ENCODE measurements at places on chromosomes 3 and 15. TPM values are rescaled to one million over a fixed set of nuclear protein-coding genes. Genes with fewer than 3 reads are reported as not detected.
A peak's percentile ranks its signal among the peaks of the same experiment; 100 is the strongest.

Gene NAA80
- total RNA-seq, result 8.8 TPM

Gene PRTG
- total RNA-seq, result 5.2 TPM

GRCh38 chr3:141994856-141995255 lies 118.4 kb downstream of the ATP1B3 start:
- H3K27me3 ChIP-seq, result no peaks in the 10 kb centered on the region
- no peak overlapping the region for H3K27ac ChIP-seq
- H3K4me3 ChIP-seq, result no peak overlapping the region
- no peaks in the 10 kb centered on the region for H3K36me3 ChIP-seq
- DNase-seq, result no peak

- no peak for DNase-seq
- H3K27ac ChIP-seq, result peak overlapping the region; percentile 92
- H3K4me3 ChIP-seq, result peak overlapping the region; percentile 58
- H3K36me3 ChIP-seq, result no peaks in the 10 kb centered on the region
- no peaks in the 10 kb centered on the region for H3K27me3 ChIP-seq
- peaks cover 27% of the 10 kb centered on the region for H3K4me1 ChIP-seq
Measured at GRCh38 chr3:38459499-38460048, 5.9 kb downstream of the ACVR2B start.

Gene GOLGA8S
- not detected for total RNA-seq

DNA sequence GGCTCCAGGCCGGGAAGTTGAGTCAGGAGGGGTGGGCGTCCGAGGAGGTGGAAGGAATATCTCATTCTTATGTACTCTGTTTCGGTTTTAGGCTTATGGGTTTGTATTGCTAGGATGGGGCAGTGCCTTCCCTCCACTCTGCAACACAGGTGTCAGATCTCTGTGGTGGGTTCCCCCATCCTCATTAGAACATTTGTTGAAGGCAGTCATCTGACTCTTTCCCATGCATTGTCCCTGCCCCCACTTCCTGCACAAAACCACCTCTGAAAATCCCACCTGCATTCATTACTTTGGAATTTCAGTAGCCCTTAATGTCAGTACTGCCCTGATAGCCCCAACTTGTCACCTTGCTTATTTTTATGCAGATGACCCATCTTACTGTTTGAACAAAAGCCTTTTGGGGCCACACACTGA lies 29.5 kb downstream of the GYG1 start:
- DNase-seq, result no peak
- no peak overlapping the region for H3K27ac ChIP-seq
- no peaks in the 10 kb centered on the region for H3K27me3 ChIP-seq
- no peaks in the 10 kb centered on the region for H3K36me3 ChIP-seq
- no peaks in the 10 kb centered on the region for H3K4me1 ChIP-seq

DNA sequence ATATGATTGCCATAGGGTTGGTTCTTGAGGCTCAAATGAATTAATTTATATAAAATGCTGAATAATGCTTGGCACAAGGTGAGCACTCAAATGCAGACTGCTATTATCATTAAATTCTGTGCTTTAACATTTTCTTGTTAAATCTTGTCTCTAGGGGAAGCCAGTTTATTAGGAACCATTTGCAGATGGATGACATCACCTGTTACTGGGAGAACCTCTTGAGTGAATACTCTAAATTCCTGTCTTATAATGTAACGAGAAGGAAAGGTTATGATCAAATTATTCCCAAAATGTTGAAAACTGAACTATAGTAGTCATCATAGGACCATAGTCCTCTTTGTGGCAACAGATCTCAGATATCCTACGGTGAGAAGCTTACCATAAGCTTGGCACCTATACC lies 6.2 kb upstream of the TIMMDC1 start:
- no peaks in the 10 kb centered on the region for H3K27me3 ChIP-seq
- no peak overlapping the region for H3K27ac ChIP-seq
- DNase-seq, result no peak
- H3K4me1 ChIP-seq, result no peaks in the 10 kb centered on the region
- no peak overlapping the region for H3K4me3 ChIP-seq

Gene PPM1M
- total RNA-seq, result 15.4 TPM

DNA sequence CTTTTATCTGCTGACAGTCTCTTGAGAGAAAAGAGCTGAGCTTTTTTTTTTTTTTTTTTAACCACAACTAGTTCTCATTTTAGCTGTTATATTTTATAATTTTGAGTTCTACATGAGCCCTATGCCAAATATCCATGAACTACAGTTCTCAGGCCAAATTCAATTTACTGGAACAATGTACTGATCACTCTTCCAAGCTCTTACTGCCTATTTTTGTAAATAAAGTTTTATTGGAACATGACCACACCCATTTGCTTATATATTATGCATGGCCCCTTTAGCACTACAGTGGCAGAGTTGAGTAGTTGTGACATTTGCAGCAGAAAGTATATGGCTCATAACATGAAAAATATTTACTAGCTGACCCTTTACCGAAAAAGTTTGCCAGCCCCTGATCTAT lies 129.2 kb upstream of the SKOR1 start:
- no peak for DNase-seq
- H3K36me3 ChIP-seq, result no peaks in the 10 kb centered on the region
- H3K4me3 ChIP-seq, result no peak overlapping the region
- no peaks in the 10 kb centered on the region for H3K4me1 ChIP-seq
- no peak overlapping the region for H3K27ac ChIP-seq

Gene GP5
- not detected for total RNA-seq

Gene IL17RD
- 31.0 TPM for total RNA-seq

Gene CCDC12
- total RNA-seq, result 43.9 TPM

Gene CCR3
- not detected for total RNA-seq

DNA sequence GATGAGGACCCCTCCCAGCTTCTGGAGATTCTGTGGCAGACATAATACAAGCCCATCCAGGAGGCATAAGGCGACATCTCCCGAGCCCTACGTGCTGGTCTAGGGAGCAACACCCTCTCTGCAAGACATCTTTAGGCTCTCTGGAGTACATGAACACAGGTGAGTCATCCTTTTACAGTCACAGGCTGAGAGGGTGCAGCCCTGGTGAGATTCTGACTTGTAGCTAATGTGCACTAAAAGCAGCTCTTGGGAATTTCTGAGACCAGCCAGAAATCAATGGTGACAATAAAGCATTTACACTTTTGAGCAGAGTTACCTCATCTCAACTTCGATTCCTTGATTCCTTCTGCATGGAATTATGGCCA lies 131.1 kb downstream of the XXYLT1 start:
- H3K27me3 ChIP-seq, result no peaks in the 10 kb centered on the region
- H3K4me3 ChIP-seq, result no peak overlapping the region
- no peak for DNase-seq
- no peaks in the 10 kb centered on the region for H3K4me1 ChIP-seq
- H3K36me3 ChIP-seq, result no peaks in the 10 kb centered on the region

Gene LSAMP
- total RNA-seq, result 3.8 TPM

DNA sequence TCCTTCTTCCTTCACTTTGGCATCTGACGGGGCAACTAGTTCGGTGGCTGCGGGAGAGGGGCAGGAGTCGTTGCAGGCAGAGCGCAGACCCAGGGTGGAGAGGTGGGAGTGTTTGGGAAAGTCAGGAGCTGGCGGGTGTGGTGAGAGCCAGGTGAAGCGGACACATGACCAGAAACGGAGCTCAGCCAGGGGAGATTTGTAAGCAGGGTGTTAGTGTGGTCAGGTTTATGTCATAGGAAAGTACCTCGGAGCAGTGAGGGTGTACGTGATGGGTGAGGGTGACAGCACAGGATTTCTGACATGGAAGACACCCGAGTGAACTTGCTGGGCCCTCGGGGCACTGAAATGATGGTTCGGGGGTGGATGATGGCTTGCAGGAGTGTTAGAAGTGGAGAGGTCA lies 247.4 kb upstream of the TPM1 start:
- H3K4me3 ChIP-seq, result no peak overlapping the region
- DNase-seq, result no peak
- H3K27ac ChIP-seq, result no peak overlapping the region
- no peaks in the 10 kb centered on the region for H3K27me3 ChIP-seq
- H3K4me1 ChIP-seq, result no peaks in the 10 kb centered on the region

- DNase-seq, result no peak
- no peak overlapping the region for H3K4me3 ChIP-seq
- no peaks in the 10 kb centered on the region for H3K36me3 ChIP-seq
- H3K27me3 ChIP-seq, result no peaks in the 10 kb centered on the region
- peak overlapping the region; percentile 75 for H3K27ac ChIP-seq
- no peaks in the 10 kb centered on the region for H3K4me1 ChIP-seq
Measured at GRCh38 chr15:60969658-60970057, 259.4 kb downstream of the RORA start.

DNA sequence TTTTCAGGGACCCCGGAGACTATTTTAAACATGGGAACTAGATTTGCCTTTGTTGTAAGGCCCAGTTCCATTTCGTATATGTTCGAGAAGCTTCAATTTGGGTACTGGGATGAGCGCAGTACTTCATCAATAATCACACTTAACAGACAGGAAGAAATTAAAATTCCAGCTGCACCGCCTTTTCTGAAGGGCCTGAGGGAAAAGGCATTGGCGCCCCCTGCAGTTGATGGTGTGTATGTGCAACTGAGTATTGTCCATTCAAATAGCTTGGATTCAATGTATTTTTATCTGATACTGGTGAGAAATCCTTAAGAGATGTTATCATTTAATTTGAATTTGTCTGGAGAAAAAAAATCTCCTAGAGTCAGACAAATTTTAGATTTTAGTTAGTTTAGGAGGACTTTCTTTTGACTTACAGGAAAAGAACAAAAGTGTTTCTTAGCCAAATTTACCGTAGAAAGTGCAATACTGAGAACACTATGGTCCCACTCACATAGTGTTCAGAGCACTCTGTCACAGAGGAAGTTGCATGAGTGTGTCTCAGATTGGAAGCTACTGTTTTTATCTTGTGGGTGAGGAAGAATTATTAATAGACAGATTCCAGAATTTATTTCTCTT lies 5.4 kb upstream of the ALDH1A2 start:
- H3K4me3 ChIP-seq, result no peak overlapping the region
- no peaks in the 10 kb centered on the region for H3K36me3 ChIP-seq
- peaks cover 5% of the 10 kb centered on the region for H3K4me1 ChIP-seq
- H3K27me3 ChIP-seq, result no peaks in the 10 kb centered on the region

DNA sequence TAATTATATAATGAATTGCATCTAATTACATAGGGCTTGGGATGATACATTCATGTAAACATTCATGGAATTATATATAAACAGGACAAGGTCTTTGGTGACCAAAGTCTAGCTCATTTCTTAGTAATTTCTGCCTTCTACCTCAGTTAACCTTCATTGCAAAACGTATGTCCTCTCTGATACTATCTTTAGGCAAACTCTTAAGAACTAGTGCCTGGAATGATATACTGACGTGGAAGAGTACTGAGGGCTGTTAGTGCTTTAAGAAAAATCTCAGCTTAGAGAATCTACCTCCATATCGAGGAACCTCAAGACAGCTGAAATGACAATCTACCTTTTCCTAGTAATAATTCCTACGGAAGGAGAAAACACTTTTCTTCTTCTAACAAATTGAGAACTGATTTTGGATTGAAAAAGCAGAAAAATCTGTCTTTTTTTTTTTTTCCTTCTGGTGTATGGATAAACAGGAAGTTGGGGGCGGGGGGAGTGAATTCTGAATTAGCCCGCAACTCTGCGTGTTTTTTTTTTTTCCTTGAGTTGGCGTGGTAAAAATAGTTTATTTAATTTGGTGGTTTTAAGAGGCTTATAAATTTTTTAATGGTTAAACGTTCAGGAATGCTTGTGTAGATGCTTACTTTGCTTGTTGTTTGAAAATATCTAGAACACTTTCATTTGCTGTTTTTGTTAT lies 43.2 kb downstream of the RARB start:
- peak overlapping the region; percentile 1 for H3K4me3 ChIP-seq
- H3K36me3 ChIP-seq, result no peaks in the 10 kb centered on the region
- DNase-seq, result no peak
- peaks cover 9% of the 10 kb centered on the region for H3K4me1 ChIP-seq
- no peaks in the 10 kb centered on the region for H3K27me3 ChIP-seq

GRCh38 chr3:48157950-48158376 lies 30.3 kb downstream of the CDC25A start:
- DNase-seq, result no peak
- no peak overlapping the region for H3K4me3 ChIP-seq
- H3K27me3 ChIP-seq, result no peaks in the 10 kb centered on the region
- H3K36me3 ChIP-seq, result no peaks in the 10 kb centered on the region
- H3K27ac ChIP-seq, result no peak overlapping the region

Gene SH2D7
- not detected for total RNA-seq

DNA sequence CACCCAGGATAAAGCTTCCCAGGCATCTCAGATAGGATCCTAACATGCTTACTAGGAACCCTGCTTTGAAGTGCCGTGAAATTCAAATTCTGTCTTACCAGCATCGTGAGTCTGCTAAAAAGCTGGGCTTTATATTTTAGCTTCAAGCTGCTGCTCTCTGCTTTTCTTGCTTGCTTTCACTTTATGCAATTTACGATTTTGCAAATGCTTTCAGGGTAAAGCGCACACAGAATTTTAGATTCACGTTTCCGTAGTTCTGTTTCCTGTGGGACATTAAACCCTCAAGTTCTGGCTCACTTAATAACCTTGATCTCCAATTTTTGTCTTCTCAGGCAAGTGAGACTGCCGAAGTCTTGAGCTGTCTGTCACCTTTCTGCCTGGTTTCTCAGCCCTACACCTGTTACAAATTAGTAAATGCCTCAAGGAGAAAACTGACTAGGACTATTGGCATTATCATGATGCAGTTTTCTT lies 170.5 kb upstream of the TGFBR2 start:
- no peaks in the 10 kb centered on the region for H3K4me1 ChIP-seq
- H3K36me3 ChIP-seq, result no peaks in the 10 kb centered on the region
- H3K27ac ChIP-seq, result peak overlapping the region; percentile 23
- H3K4me3 ChIP-seq, result peak overlapping the region; percentile 7
- no peaks in the 10 kb centered on the region for H3K27me3 ChIP-seq

DNA sequence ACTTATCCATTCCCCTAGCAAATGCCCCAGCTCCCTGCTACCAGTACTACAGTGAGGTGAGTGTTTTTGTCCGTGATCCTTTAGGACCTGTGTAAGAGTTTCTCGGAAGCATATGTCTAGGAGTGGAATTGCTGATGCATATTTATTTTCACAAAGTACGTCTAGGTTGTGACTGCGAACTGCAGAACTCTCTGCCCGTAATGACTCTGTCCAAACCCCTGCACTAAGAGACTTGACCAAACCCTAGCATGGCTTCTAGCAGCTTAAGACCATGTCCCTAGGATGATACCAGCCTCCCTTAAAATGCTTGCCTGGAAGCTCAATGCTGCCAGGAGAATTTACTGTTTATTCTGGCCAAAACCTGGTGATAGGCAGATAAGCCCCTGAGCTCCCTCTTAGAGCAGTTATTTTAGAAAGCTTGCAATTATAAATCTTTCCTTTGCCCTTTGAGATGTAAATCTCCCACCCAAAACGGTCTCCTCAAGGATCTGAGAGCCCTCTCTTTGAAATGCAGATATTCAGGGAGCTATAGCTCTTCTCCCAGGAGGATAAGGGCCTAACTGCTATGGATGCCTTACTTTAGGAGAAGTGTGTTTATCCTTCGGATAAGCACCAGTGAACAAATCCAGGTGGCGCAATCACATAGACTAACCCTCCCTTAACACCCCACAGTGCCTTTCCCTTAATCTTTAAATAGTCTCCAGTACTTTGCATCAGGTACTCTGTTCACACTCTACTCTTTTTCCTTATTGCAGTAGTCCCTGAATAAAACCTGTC lies 14.7 kb upstream of the CA12 start:
- no peak for DNase-seq
- no peak overlapping the region for H3K4me3 ChIP-seq
- H3K27ac ChIP-seq, result peak overlapping the region; percentile 6
- H3K4me1 ChIP-seq, result no peaks in the 10 kb centered on the region

Data from breast epithelium (tissue), 4 donors.